ENCODE measurements at places on chromosomes 3 and 15.
A peak's percentile ranks its signal among the peaks of the same experiment; 100 is the strongest.

DNA sequence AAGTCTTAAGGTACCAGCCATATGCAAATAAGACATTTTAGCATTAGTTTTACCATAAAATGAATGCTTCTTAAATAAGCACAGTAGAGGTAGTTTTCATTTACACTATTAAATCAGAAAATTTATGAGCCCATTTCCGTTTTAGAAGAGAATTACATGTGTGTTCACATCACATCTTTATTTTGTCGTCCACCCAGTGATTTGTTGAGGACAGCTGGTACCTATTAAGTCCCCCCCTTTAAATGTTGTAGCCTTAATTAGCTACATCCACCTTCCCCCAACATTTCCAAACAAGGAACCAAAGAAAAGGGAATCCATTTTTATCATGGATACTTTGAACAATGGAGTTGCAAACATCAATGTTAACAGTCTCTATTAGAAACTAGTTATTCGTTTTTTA is 6.8 kb downstream of the IL17RD start:
- no peak for DNase-seq

DNA sequence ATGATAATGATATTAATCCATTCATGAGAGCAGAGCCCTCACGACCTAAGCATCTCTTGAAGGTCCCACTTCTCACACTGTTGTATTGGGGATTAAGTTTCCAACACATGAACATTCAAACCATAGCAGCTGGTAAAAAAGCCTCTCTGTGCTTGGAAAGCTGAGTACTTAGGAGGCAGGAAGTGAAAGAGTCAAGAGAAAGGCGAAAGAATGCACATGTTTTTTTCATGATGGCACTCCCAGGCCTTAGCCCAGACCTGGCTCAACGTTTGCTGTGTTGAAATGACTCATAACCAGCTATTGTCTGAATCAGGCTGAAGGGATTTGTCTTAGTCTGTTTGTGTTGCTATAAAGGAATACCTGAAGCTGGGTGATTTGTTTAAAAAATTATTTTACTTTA is 84.4 kb upstream of the RGMA start:
- DNase-seq: no peak

DNA sequence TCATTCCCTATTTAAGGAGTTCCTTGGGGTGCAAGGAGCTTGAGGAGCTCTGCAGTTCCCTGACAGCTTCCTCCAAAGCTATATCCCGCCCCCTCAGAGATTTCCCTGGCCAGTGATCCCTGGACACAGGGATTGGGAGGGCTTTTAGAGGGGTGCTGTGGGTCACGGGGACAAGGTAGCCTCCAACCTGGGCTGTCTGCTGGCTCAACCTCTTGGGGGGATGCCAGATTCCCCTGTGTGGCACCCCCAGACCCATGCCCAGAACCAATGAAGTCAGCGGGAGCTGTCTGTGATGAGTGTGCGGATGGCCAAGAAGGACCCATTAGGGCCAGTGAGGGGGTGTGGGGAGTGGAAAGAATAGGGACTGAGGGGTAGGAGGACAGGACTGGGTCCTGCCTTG is 21.0 kb upstream of the ATP2B2 start:
- no peak for DNase-seq

DNA sequence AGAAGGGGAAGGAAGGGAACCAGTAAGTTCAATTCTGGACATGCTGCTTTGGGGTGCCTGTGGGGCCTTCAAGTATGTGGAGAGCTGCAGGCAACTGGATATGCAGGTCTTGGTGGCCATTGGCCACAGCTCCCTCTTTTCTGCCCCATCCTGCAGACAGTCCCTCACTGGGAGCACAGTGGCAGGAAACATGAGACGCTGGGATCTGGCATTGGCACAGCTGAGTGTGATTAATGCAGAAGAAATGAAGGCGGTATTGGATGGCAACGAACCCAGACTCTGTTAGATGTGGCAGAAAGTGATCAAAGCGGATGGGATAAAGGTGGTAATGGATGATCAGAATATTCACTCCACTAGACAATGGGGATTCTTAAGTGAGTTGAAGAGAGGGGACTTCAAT is 23.2 kb upstream of the VPS8 start:
- no peak for DNase-seq

GRCh38 chr3:33105341-33105948 is 8.4 kb upstream of the CRTAP start:
- DNase-seq: no peak

DNA sequence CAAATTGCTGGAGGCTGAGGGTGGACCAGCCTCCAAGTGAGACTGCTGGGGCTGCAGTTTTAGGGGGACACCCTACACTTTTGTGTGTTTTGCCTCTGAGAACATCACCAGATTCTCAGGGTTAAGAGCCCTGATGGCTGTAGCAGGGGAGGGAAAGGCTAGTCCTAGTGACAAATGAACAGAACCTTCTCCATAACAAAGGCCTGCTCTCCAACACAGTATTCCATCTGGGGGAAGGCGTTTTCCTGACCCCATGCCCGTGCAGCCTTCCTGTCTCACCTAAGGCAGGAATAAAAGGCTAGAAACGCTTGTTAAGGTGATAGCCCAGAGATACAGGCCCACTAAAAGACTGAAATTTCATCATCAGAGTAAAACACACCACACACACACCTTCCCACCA is 50.2 kb upstream of the NSMCE3 start:
- no peak for DNase-seq

DNA sequence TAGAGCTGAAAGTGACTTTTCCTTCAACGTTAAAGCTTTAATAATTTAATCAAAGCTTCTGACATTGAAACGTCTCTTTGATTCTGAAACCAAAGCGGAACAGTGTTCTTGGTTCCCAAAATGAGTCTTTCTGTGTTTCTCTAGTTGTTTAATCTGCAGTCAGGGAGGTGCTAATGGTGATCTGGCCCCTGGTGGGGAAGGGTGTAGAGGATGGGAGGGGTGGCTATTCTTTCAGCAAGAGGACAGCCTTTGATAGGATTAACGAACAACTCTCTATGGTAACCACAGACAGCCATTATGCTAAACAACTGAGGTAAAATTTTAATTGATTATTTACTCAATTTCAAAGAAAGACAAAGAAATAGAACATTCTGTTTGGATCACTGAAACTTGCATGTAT is 79.9 kb upstream of the CADPS start:
- no peak for DNase-seq

DNA sequence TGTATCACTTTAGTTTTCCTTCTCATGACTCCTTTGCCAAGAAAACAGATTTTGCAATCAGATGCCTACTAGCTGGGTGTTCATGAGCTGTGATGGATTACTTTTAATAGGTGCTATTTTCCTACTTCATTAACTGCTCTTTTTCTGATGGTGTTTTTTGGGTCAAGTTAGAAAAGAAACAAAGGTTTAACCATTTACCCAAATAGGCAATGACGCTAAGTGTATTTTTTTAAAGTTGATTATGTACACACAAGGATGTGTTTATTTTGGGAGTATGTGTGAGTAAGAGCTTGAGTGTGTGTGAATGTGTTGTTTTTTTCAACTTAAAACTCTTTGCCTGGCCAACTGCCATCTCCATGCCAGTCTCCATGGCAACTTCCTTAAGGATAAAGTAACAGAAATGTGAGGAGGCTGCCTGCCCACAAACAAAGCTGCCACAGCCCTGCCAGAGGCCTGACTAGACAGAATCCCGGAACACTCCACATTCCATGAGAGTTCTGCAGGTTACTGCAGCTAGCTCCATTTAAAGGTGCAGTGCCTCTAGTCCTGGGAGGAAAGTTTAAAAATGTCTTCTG is 215.6 kb upstream of the RBMS3 start:
- DNase-seq: no peak

- DNase-seq: no peak
These were observed 228.0 kb upstream of the ADAMTS9 start for GRCh38 chr3:64915778-64916177.

- DNase-seq: no peak
These were observed 94.2 kb upstream of the PPP2R3A start for GRCh38 chr3:135871311-135871710.

GRCh38 chr3:4581920-4582611 is 88.9 kb downstream of the ITPR1 start:
- DNase-seq: peak; percentile 37

- no peak for DNase-seq
These were observed 82.0 kb upstream of the SCN5A start for GRCh38 chr3:38731522-38731921.

GRCh38 chr3:185983495-185984141 is 45.8 kb upstream of the TRA2B start:
- peak; percentile 64 for DNase-seq

DNA sequence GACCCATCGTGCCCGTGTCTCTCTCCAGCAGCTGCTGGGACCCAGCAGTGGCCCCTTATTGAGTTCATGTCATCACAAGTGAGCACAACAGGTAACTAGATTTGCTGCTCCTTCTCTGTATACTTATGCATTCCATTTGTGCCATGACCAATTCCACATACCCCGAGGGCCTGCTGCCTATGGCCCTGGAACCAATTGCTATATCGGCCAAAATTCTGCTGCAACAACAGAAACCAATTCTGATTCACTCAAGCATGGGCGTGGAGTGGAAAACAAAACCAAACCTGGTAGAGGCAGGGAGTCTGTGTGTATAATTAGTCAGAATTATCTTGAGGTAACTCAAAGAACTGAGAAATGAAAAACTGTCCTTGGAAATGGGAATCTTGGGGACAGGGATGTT is 516.6 kb downstream of the EPHB1 start:
- no peak for DNase-seq

DNA sequence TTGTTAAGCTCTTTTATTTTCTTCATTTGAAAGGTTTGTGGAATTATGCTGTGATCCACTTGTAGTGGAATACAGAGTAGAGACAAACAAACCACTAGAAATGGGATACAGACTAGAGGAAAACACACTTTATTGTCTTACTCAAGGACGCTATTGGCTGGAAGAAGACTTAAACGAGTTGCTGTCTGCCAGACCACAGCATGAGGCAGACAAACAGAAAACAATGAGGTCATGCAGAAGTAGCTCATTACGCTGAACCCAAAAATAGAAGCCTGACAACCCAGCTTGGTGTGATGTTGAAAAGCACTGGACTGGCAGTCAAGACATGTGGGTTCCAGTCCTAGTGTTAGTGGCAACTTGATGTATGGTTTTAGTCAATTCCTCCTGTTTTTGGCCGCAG is 62.4 kb upstream of the P3H2 start:
- DNase-seq: no peak

- DNase-seq: peak; percentile 97
These were observed 58.0 kb upstream of the ZNF148 start for GRCh38 chr3:125433091-125433534.

DNA sequence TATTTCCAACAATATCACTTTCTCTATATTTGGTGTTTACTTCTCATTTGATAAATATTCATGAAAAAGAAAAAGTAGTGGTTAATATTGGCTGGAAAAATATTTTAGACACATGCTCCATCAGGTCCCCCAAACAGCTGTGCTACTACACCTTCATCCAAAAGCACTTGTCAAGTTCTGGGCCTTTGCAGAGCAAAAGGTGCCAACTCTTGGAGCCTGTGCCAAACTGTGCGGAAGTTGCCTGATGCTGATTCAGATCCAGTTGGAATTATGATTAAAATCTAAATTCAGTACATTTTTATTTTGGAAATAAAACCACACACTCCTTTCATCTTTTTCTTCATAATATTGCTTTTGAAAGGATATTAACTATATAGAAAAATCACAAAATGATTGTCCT is 1497.4 kb upstream of the CADM2 start:
- no peak for DNase-seq

DNA sequence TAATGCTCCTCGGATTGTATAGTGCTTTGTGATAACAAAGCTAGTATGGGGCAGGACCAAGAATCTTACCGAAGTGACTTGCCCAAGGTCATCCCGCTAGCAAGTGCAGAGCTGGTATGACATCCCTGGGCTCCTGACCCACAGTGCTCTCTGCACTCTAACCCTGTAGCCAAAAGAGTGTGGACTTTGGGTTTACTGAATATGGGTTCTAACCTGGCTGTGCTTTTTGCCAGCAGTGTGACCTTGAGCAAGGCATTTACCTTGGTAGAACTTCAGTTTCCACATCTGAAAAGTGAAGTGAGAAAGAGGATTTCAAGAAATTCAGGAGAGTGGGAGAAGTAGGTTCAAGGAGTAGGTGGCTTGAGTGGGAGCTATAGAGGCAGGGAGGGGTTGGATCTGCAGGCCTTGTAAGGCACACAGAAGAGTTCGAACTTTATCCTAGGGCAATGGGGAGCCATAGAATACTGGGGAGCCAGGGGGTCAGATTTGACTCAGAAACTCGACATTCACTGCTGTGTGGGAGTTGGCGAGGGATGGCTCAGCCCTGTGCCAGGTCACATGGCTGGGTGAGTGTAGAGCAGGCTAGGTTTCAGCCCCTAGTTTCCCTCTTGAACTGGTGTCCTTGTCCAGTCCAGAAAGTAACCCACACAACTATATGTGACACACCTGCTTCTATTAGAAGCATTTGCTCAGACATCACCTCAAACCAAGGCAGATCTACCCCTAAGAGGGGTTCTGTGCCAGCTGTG is 91.9 kb downstream of the RPLP1 start:
- no peak for DNase-seq

DNA sequence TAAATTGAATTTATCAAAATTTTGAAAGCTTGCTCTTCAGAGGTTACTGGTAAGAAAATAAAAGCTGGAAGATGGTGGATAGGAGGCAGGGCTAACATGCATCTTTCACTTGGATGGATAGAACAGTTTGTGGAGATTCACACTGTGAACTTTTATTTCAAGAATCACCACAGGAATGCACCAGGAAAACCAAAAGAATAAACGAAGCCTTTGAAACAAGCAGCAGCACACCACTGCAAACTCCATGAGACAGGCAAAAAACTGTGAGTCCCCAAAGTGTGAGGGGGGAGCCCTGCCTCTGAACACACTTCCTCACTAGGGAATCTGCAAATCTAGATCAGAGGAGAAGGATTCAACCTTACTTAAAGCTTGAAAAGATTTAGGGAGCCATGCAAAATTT is 122.2 kb downstream of the RTP4 start:
- DNase-seq: no peak

DNA sequence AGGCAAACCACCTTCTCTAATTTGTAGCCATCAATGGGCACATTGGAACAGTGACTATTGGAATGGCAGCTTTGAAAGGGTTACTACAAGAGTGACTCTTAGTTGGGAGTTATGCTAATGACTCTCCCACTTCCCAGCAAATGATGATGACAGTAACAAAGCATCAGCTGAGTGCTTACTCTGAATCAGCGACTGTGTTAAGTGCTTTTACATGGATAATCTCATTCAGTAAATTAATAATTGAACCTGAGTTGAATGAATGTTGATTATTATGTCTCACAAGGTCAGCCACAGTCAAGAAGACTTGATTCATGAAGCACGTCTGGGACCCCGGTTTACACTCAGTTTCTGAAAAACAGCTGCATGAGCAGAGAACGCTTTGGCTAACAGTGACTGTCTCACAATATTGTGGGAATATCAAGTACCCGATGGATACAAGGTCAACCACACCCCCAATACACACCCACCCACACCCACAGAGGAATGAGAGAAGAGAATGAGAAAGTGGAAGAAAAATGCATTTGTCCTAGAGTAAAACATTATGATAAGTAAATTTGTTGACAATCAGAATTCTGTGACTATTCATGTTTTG is 242.0 kb upstream of the FEZF2 start:
- no peak for DNase-seq

DNA sequence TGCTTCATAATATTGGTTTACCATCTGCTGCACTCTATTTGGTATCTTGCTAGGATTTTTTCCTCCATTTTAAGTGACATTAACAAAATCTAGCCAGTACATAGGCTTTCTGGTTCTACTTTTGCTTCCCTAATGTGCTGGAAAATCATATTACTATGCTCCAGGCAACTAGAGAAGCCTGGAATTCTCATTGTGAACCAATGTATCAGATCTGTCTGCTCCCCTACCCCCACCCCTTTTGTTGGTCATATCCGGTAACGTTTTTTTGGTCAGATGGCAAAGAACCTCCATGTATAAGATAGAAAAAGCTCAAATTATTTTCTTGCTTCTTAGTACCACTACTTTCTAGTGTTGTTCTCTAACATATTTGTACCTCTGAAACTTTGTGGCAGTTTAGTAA is 17.1 kb downstream of the MAP2K5 start:
- DNase-seq: no peak
